ENCODE measurements at places on chromosomes 3 and 15.

DNA sequence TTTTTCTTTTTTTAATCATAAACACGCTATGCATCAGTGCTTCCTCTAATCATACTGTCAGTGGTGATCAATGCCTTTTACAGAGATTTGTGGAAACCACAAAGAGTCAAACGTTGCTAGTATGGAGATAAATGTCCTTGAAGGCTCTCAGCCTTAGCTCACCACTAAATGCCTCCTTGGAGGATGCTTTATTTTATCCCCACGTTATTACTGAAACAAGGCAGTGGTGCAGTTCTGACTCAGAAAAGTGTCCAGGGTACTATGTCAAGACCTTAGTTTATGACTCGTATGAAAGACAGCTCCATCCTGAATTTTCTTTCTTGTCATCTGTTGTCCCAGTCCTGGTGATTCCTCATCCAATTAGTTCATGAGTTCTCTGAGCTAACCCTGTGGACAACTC lies 1146.7 kb downstream of the IGSF11 start:
- no peak for DNase-seq

GRCh38 chr3:151576511-151577137 lies 115.8 kb upstream of the IGSF10 start:
- DNase-seq, result no peak

GRCh38 chr15:68571582-68571981 lies 7.2 kb upstream of the CORO2B start:
- no peak for DNase-seq

- DNase-seq, result no peak
These were observed 42.5 kb downstream of the SETD2 start for GRCh38 chr3:47121409-47121808.

DNA sequence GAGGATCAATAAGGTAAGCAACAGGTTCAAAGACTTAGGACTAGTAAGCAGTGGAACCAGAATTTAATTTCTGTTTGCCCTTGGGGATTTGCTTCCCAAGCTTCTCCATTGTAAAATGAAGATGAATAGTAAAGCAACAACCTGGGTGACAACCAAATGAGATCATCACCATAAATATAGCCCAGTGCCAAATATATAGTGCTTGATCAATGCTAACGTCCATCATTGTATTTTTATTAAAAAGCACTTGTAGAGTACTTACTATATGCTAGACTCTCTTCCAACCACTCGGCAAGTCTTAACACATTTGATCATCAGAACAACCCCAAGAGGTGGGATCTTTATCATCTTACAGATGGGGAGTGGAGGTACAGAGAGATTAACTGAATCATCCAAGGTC lies 51.5 kb upstream of the NMNAT3 start:
- no peak for DNase-seq

DNA sequence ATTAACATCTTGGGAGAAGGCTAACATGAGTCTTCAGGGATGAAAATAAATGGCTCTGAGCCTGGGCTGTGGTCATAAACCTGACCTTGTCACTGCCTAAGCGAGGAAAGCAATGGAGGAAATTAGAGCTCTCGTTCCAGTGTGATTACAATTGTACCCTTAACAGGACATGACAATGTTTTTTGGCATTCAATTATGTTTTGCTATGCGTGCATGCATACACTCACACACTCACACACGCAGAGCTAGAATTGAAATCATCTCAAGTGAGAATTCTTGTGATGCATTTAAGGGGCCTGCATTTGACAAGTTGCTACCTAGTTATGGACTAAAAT lies 24.1 kb downstream of the ZNF80 start:
- DNase-seq, result no peak

DNA sequence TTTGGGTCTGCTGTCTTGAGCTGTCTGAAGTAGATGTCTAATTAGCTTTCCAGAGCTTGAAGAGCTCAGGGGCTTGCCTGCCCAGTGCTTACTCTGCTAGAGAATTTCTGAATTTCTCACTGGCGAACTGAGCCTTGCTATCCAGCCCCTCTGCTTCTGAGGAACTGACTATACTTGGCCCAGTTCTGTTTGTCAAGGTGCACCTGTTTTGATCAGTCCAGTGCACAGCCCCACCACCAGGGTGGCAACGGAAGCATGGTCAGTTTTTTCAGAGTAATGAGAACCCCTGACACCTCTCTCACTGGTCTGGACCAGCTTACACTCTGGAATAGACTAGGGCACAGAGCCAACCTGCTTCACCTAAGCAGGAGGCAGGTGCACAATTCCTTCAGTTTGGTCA lies 25.2 kb downstream of the ITGB5 start:
- DNase-seq, result no peak

DNA sequence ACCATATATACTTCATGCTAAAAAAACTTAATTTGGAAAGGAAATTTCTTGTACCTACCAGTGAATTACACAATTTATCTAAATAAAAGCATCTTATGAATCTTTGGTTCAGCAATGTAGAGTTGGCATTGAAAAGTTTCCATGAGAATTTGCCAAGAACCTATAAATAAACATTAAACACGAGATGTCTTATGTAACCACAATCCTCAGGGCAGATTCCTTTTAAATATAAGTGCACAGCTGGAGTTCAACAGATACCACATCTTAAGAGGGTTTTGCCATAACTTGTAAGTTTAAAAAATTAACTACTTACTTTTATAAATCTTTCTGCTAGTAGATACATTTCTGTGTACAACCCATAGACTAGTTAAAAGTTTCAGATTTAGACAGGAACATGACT lies 499.3 kb upstream of the ARRDC4 start:
- DNase-seq, result peak; percentile 53

DNA sequence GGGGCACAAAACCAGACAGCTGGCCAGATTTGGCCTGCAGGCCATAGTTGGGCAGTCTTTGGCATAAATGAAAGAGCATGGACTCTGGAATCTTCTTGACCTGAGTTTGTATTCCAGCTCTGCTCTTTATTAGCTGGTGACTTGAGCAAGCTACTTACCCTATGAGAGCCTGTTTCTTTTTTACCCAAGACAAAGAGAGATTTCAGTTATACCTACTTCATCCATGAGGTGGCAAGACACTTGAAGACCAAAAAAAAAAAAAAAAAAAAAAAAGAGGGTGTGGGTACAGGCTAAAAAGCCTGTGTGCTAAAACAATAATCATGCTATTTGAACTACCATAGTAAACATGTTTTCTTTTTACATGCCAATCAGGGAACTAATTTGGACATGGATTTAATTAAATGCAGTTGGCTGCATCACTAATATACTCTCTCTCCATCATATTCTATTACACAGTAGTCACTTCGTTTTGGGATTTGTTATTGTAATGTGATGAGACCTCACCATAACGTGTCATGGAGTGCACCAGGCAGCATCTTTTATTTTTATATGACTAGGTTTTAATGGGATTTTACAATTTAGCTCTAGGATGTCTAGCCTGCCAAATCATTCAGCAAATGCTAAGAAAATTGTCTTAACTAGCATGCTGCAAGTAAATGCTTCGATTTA lies 109.2 kb upstream of the FHIT start:
- no peak for DNase-seq

GRCh38 chr15:31316135-31316795 lies 10.4 kb upstream of the KLF13 start:
- DNase-seq, result no peak

DNA sequence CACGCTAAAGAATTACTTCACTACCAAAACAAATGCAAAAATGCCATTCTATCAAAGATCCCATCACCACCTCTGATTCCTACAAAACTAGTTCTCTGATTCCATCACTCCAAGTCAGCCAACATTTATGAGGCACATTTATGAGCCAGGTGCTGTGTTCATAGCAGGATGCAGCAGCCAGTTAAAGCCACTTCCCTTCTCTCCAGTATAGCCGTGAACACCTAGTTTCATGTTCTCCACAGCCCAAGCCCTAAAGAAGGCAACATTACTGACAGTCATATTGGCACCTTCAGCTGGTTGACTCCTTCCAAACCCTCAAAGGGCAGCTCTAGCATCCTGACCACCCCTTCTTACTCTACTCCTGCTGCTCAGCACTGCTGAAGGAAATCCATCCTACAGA lies 36.4 kb downstream of the RYK start:
- DNase-seq, result no peak

DNA sequence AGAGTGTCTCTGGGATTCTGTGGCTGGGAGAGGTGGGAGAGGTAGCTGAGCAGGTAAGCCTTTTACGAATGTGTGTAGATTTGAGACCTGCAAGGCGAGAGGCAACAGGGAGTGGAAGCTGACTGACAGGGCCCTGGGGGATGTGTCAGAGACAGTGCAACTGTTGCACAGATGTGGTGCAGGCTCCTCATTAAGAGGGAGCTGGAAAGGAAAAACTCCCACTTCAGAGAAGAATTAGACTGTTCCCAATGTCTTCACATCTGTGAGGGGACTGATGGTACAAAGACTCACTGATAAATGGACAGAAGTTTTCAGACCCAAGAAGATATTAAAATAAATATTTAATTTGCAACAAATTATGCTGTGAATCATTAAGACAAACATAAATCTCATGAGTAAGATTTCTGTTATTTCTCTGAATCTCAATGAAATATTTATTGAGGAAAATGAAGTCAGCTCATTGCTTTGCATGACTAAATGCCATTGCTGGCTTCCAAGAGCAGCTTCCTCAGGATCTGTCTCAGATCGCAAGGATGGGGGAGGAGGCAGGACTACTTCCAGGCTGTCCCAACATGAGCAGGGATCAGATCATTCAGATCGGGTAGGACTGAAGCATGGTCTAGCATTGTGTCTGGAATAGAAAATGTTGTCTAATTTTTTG lies 127.3 kb upstream of the ROPN1 start:
- no peak for DNase-seq

DNA sequence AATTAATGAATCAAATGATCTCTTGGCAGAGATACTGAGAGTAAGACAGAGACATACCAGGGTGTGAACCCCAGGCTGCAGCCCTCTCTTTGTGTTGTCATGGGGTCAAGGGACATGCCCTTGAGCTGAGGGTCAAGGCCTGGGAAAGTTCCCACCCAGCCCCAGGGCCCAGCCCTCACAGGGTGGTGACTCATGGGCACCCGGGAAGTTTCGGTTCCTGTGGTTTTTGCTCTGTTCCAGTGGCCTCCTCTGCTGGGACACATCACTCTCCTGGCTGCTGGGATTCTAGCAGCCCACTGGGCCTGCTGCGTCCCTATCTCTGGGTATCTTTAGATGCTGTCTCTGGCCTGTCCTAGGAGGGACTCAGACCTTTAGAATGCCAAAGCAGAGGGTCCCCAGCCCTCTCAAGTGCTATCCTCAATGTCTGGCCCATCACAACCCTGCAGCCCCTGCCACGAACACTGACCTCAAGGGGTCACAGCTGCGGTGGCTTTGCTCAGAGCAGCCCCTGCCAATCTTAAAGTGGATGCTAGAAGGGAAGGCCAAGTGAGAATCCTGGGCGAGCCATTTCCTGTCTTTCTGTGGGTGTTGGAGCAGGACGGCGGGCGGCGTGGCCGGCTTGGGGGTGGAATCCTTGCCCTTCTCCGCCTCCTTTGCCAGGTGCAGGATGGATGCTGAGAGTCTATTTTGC lies 148.4 kb upstream of the TLE3 start:
- no peak for DNase-seq

- DNase-seq, result no peak
These were observed 37.7 kb upstream of the BCHE start for GRCh38 chr3:165874663-165875489.

GRCh38 chr3:88031642-88032077 lies 27.1 kb downstream of the CGGBP1 start:
- DNase-seq, result no peak

GRCh38 chr3:112437146-112438022 lies 61.9 kb downstream of the BTLA start:
- DNase-seq, result no peak

All from SK-N-MC (cell line).